ENCODE measurements at places on chromosomes 6 and 20. TPM values are rescaled to one million over a fixed set of nuclear protein-coding genes. Genes with fewer than 3 reads are reported as not detected.
A peak's percentile ranks its signal among the peaks of the same experiment; 100 is the strongest.

Gene IL17F
- not detected for total RNA-seq

Gene CLPSL2
- total RNA-seq: not detected

Gene C20orf202
- not detected for total RNA-seq

Gene MAPK13
- 1.6 TPM for total RNA-seq

Gene RIMS1
- total RNA-seq: not detected

DNA sequence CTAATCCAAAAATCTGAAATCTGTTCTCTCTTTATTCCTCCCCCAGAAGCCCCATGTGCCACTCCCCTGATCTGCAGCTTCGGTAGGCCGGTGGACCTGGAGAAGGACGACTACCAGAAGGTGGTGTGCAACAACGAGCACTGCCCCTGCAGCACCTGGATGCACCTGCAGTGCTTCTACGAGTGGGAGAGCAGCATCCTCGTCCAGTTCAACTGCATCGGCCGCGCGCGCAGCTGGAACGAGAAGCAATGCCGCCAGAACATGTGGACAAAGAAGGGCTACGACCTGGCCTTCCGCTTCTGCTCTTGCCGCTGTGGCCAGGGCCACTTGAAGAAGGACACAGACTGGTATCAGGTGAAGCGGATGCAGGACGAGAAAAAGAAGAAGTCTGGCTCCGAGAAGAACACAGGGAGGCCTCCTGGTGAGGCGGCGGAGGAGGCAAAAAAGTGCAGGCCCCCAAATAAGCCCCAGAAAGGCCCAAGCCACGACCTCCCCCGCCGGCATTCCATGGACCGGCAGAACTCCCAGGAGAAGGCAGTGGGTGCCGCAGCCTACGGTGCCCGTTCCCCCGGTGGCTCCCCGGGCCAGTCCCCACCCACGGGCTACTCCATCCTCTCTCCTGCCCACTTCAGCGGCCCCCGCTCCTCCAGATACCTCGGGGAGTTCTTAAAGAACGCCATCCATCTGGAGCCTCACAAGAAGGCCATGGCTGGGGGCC is 31.5 kb downstream of the HECA start:
- no peak for DNase-seq

- peak; percentile 88 for DNase-seq
Observed at GRCh38 chr6:112163295-112164257, 76.2 kb downstream of the FAM229B start.

- DNase-seq: no peak
Observed at GRCh38 chr20:17714597-17714996, 14.8 kb downstream of the BANF2 start.

DNA sequence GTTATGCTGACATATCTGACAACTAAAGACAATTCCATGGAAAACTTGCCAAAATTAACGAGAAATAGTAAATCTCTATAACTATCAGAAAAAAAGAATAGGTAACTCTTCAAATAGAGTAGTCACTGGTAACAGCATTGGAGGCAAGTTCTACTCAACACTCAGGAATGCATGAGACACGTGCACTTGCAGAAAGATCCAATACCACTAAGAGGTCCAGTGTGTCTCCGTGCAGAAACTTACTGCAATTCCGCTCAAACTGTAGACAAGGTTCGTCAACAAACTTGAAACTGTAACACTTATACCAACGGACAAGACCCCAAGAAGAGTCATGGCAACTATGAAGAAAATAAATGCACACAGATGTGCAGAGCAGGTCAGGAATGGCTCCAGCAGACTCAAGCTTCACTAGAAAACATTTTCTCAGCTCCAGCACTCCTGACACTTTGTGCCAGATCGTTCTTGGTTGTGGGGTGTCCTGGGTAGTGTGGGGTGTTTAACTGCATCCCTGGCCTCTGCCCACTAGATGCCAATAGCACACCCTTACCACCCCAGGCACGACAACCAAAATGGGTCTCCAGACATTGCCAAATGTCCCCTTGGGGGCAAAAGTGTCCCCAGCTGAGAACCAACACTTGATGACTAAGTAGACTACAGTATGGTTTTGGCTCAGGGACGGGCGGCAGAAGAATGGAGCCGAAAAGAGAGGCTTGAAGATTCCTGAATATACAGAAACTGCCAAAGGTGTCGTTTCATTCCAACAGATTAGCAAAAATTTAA is 134.8 kb downstream of the DTNBP1 start:
- DNase-seq: no peak

DNA sequence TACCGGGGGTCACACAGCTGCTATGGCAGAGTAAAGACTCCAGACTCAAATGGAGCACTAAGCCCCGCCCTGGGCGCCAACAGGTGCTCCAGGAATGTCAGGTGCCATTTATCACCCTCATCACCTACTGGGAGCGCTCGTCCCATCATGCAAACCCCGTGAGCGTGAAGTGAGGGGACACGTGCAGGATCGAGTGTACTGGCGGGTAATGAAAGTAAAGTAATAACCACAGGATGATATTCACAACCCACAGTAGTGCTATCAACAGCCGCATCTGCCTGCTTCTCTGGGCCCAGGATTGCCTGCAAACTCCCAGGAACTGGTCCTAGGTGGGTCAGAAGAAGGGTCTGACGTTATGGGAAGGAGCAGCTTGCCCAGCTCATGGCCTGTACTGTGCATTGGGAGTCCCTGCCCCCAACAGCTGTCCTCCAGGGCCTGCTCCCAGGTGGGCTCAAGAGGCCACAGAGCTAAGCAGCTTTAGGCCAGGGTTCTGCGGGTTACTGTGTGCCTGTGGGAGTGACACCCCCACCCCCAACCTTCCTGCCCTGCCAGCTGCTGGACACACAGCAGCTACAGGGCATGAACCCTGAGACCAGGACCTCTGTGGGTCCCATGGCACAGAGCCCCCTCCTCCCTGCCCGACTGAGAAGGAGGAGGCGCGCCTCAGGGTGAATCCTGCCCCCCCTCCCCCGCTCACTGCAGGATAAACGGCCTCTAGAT is 120.5 kb upstream of the SULF2 start:
- DNase-seq: no peak

DNA sequence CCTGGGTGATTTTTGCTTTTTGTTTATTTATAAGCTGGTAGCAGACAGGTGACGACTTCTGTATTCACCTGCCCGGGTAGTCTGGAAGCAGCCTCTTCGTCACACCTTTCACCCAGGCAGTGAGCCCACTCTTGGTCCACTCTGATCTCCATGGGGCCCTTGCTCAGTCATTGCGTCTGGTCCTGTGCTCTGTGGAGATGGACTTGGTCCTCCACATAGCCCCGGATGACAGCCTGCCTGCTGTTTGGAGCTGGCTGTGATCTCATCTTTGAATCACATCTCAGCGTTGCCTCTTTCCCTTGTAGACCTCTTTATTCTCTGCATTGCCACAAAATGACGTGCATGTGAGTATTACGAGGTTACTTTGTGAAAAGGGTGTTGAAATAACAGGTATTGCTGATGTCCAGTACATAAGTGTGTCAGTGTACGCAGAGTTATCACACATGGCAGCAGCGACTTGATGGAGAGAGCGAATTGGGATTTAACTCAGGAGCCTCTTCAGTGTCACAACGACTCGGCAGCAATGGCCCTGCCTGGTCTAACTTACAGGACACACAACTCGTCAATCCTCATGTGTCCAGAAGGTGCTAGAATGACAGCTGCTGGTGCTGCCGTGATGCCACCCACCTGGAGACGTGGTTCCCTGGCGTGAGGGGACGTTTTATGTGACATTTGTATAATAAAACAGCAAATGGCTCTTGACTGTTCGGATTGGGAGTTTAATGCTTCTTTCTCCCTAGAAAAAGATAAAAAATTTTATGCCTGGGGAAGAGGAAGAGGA is 24.2 kb upstream of the FRMD1 start:
- no peak for DNase-seq

- no peak for DNase-seq
Observed at GRCh38 chr6:6436946-6437345, 116.5 kb upstream of the F13A1 start.

DNA sequence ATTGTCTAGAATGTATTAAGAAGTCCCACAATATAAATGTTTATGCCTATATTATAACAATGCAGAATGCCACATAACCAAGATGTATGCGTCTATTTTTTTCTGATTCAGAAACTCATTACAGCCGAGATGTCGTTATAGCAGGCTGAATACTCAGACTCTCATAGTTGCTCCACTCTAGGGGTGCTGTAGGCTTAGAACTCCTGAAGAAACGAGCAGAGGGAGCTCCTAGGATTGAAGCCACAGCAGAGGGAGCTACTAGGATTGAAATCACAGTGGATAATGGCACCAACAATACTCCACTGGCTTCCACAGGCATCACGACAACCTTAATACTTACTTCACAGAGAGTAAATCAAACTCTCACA is 208.9 kb downstream of the KIF16B start:
- DNase-seq: no peak

Data from Karpas-422 (cell line).